Stimulated activated CD8-positive, alpha-beta memory T cell treated with anti-CD3 and anti-CD28 coated beads, Interleukin-7, amount 100 ng/mL, for 1 hour (primary cell): ENCODE measurements at places on chromosomes 16 and 17.

DNA sequence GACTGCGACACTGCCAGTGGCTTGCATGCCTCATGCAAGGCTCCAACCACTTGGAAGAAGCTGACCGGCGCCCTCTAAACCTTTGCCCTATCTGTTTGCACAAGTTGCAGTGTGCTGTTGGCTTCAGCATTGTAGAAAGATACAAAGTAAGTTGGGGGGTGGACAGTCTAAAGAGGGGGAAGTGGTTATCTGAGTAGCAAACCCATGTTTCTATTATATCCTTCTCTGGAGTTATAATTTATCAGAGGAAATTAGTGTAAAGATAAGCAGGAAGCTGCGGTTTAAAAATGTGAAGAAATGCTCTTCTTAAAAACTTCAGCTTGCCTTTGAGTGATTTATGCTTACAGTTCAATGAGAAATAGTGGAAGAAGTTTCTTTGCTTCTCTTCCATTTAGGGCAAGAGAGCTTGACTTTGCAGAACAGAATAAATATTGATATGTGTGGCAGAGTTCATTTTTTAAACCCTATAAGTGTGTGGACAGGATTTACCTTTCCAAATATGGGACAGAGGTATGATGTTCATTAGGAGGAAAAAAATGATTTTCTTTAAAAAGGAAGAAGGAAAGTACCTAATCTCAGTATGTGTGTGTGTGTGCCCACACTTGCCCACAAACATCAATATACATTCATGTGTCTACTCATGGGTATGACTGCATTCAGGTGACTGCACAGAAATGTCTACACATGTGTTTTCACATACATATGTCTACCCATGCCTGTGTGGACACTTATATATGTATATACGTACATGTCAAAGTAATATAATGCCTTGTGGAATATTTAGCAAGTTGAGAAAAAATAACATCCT lies 8.1 kb downstream of the AMZ2 start:
- DNase-seq = no peak

GRCh38 chr17:40197550-40197949 lies 20.3 kb downstream of the RAPGEFL1 start:
- DNase-seq = no peak

DNA sequence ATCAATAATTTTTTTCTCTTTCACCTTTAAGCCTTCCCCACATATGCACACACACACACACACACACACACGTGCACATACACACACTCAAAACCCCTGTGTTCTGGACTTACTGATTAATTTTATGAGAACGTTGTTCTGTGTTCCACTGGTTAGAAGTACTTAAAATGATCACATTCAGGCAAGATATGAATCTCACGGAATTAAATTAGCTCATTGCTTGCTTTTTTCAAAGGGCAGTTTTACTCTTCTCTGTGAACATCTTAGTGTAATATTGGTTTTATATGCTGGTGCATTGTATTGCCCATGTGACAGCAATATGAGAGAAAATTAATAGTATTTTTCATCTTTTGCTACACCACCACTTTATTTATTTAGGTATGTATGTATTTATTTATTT lies 377.3 kb upstream of the RBFOX1 start:
- DNase-seq = no peak

DNA sequence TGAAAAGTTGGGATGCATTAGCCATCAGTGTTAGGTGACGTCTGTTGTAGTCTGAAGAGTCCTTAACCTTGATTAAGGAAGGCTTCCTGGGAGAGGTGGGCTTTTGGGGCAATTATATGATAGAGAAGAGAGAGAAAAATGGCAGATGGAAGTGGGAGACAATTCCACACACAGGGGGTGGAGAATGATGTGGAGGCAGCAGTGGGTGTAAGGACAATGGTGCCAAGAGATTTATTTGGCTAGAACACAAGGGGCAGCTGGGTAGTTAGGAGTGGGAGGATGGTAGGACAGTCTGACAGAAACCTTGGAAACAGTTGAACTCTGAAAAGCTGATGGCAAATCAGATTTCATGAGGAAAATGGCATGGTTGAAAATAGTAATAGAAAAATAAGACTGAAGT lies 10.7 kb upstream of the DUSP14 start:
- no peak for DNase-seq

- DNase-seq = no peak
Measured at GRCh38 chr16:83802135-83802534, 5.6 kb upstream of the HSBP1 start.

DNA sequence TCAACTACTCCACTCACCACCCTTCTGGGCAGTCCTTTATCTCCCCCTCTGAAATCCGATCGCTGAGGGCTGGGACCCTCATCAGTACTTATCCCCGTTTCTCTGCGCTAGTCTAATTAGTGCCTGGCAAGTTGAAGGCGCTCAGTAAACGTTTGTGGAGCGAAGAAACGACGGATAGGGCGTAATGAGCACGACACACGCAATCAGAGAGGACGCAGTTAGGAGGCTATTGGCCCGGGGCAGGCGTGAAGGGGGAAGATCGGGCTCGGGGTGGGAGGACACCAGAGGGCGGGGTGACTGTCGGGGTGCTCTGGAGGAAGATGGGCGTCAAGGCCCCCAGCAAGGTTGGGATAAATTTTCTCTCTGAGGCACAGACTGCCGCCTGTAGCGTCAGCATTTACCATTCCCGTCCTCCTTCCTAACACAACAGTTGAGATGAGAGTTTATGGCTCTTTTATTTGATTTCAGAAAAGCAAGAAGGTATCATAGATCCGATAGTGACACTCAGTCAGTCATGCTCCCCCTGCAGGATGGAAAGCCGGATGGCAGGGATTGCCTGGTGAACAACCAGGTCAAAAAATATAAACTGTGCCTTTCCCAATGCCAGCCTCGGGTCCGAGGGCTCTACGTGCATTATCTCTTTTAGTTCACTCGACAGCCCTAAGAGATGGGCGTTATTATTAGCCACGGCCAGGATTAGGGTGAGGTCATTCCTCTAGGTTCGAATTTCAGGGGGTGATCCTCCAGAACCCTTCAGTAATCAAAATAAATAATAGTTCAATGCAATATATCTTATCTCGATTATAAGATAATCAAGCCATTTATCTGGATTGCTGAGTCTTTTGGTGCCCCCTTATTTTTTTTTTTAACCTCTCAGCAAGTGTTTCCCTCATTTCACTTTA lies 9.5 kb upstream of the ARL4D start:
- peak; percentile 60 for DNase-seq

- no peak for DNase-seq
Measured at GRCh38 chr16:49631187-49632041, 224.5 kb downstream of the ZNF423 start.

GRCh38 chr17:31736855-31737625 lies 122.0 kb downstream of the COPRS start:
- no peak for DNase-seq

GRCh38 chr17:34993031-34993430 lies 12.7 kb downstream of the LIG3 start:
- no peak for DNase-seq

DNA sequence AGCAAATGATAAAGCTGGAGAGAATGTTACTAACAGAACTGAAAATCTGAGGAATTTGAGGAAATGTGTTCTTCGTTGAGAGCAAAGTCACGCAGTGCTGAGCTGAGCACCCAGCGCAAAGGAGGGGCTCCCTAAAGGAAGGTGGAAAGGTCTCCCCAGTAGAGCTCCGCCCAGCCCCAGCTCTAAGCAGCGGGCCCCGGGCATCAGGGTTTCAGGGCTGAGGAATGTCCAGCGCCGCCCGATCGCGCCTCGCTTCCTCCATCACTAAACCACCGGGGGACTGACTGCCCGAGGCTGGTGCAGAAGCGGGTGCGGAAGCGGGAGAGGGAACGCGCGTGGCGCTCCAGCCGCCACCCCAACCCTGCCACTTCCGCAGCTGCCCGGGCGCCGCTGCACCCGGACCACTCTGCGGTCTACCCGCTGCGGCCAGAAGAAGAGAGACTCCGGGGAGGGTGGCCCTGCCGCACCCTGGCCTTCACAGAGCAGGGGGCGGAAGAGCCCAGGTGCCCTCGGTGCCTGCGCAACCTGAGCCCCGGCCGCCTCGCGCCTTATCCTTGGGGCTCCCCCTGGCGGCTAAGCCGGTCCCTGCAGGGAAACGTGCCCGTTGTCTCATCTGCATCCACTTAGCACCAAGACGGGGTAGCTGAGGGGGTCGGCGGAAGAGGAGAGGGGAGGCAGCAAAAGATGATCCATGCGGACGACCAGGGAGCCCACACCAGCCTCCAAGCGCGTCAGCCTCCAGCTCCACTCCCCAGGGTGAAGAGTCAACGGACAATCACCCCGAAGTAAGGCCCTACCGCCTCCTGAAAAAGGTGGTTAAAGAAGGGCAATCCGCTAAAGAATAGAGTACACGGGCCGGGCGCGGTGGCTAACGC lies 12.4 kb upstream of the GUCY2D start:
- peak; percentile 96 for DNase-seq

DNA sequence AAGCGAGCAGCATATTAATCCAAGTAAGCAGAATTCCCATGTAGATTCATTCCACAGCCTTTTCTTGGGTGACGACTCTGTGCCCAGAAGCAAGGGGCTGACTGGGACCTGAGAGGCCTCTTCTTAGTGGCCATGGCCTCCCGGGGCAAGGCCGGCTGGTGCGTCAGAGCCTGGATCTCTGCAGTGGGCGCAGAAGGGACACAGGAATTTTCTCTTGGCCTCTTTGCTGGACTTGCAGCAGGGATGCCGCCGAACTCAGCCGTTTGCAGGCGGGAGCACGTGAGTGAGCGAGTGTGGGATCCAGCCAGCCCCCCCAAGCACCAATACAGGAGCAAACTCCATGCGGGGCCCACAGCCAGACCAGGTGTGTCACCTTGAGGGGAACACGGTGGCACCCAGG lies 151.8 kb downstream of the RPTOR start:
- no peak for DNase-seq

- no peak for DNase-seq
Measured at GRCh38 chr16:80680839-80681238, 123.6 kb downstream of the CDYL2 start.
